ENCODE measurements at places on chromosomes 6 and 20. TPM values are rescaled to one million over a fixed set of nuclear protein-coding genes. Genes with fewer than 3 reads are reported as not detected.

The FNDC1 gene
- 1.1 TPM for total RNA-seq

DNA sequence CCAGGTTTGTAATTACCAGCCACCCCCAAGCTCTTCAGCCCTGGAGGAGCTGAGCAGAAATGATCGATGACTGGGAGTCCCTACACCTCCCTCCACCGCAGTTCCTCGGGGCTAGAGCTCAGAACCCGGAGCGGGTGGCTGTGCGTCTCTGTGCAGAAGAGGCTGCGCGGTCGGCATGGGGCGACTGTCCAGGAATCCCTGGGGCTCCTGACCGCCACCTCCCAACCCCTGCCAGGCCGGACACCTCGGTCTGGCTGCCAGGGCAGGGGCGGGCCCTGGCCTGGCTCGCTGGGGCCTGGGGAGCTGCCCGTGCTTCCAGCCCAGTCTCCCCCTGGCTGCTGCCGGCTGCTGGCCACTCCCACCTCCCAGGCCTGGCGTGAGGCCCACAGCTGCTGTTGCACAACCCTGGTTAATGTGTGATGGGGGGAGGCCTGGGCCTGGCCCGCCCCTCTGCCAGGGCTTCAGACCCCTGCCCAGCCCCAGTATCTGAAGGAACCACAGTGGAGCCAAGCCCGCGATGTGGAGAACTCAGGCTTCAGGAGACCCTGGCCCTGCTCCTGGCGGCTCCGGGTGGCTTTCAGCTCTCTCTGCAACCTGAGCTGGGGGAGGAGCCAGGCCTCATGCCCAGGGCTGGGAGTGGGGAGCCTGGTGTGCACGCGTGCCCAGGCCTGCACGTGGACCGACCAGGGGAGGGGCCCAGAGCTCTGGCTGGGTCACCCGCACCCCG, 1.2 kb downstream of the SLC2A4RG start:
- DNase-seq: peak; percentile 95

- DNase-seq: no peak
Observed at GRCh38 chr20:3041854-3042409, 1.5 kb upstream of the GNRH2 start.

DNA sequence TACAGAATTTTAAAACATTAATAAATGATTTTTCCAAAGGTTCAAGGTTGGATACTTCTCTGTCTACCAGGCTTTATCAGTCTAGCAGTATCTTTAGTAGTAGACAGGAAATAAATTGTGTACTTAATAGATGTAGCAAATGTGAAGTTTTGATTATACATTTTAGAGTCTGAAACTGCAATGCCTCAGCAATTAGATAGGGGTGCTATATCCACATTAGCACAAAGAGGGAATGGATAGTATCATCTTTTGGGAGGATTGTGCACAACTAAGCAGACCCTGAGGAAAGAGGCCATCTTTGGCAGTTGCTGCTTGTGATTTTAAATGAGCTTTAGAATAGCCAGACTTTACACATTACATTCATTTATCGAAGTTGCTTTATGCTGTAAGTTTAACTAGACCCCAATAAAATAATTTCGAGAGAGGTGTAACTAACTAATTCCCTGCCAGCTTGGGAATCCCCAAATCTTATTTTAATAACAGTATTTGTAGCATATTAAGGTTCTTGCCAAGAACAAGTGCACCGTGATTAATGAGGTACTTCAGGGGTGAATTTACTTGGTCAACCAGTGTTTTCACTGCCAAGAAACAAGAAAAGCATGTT, 2.8 kb downstream of the KCNQ5 start:
- no peak for DNase-seq

GRCh38 chr20:46004889-46005473, 3.7 kb upstream of the MMP9 start:
- peak; percentile 38 for DNase-seq
